Natural killer cell treated with Interleukin-12 subunit alpha and Interleukin-12 subunit beta and Interleukin-15 and Interleukin-18, amount 100 ng/mL, for 72 hours (primary cell): ENCODE measurements at places on chromosomes 1 and 21.

DNA sequence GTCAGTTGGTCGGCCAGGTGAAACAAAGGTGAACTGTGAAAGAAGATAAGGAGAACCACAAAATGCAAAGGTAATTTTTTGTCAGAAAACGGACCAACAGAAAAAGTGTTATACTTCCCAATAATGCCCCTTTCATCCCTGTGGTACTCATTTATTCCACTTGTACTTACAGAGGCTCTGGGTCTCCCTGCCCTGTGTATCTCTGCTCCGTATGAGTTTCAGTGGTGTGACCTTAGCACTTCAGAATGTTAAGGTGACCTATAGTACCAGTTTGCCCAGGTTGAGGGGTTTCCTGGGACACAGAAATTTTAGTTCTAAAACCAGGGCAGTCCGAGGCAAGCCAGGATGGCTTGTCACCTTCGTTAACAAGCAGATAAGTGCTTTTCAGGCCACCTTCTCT, 254.8 kb downstream of the OLFM3 start:
- no peak for DNase-seq

GRCh38 chr1:198199105-198199504, 42.3 kb downstream of the NEK7 start:
- no peak for DNase-seq

GRCh38 chr1:39959651-39960333, 4.8 kb downstream of the MFSD2A start:
- DNase-seq = no peak

GRCh38 chr1:172138634-172139033, 281.9 kb upstream of the C1orf105 start:
- no peak for DNase-seq

GRCh38 chr1:163824006-163824405, 502.3 kb downstream of the NUF2 start:
- DNase-seq = no peak

GRCh38 chr1:92029241-92029922, 403 bp upstream of the EPHX4 start:
- no peak for DNase-seq

- no peak for DNase-seq
Observed at GRCh38 chr1:7516341-7516740, 254.8 kb upstream of the VAMP3 start.

DNA sequence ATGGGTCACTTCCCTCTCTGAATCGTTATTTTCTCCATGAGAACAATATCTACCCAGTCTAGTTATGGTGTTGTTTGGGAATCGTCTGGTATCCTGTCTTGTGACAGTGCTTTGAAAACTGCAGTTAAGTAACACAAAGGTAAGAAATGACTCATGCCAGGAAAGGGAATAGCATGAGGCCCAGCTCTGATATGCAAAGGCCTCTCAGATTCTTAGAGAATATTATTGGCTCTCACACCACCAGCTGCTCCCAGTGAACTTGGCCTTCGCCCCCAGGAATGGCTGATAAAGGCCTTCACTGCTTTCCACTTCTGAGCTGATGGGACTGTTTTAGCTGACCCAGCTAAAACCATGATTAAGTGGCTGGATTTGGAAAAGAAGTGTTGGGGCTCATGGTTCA, 27.1 kb downstream of the NEK2 start:
- DNase-seq = no peak

DNA sequence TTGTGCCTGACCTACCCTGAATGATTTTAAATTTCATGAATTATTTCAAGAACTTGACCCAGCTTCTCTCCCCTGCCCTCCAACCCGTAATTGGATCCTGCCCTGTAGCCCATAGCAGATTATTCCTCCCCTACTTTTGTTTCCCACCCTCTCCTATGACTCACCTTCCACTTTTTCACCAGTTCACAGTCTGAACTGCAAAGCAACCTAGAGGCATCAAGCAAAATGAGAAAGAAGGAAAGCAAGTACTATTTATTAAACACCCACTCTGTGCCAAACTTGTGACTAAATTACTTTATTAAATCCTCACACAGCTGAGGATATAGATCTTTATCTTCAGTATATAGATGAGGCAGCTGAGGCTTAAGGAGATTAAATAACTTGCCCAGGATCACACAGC, 20.7 kb upstream of the IKBKE start:
- DNase-seq = no peak

GRCh38 chr21:8988696-8989095, 1532.7 kb upstream of the TPTE start:
- no peak for DNase-seq

GRCh38 chr1:227899141-227899819, 48.5 kb downstream of the WNT9A start:
- no peak for DNase-seq

GRCh38 chr1:244239261-244239770, 188.2 kb downstream of the ZBTB18 start:
- no peak for DNase-seq

GRCh38 chr1:228018125-228018398, 11.3 kb downstream of the WNT3A start:
- DNase-seq = peak; percentile 35

DNA sequence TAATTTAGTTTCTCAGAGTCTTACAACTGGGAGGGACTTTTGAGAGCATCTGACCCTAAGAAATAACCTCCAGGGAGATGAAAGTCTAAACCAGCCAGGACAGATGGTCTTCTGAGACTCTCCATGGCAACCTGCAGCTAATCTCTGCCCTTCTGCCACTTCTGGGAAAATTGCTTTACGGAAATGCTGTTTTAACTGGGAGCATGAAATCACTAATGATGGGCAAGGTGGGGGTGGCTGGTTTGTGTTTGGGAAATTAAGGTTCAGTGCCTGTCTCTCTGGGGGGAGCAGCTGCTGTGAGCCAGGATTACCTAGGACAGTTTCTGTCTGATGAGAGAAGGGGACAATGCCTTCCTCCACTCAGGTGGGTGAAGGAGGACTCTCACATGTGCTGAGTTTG, 33.2 kb downstream of the ROR1 start:
- no peak for DNase-seq

GRCh38 chr1:155064111-155064831, 731 bp downstream of the EFNA4 start:
- no peak for DNase-seq

- no peak for DNase-seq
Observed at GRCh38 chr1:30724175-30724574, 790 bp upstream of the MATN1 start.

DNA sequence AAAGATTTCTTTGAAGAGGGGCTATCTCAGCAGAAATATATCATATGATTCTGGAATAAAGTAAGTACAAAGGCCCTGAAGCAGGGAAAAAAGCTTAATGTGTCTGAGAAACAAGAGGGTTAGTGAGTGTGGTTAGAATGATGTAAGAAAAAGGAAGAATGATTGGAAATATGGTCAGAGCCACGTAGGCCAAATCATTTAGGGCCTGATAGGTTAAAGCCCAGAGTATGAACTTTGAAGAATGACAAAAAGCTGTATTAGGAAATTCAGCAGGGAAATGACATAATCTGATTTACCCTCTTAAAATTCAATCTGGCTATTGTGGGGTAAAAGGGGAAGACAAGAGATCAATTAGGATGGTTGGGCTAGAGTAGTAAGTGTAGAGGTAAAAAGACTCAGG, 69.0 kb upstream of the MUTYH start:
- DNase-seq = no peak

DNA sequence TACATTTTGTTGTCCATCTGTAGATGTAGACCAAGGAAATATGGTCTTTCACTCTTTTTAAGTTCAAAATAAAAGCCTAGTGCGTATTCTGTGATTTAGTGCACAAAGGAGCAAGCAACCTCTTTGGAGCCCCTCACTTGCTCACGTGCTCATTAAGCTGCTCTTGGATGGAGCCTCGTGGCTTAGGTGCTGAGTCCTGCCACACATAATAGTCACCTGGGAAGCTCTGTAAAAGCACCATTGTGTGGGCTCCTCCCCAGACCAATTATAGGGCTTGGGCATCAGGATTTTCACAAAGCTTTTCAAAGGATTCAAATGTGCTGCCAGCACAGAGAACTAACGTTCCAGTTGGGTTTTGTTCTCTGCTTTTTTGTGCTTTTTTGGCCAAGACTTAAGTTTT, 85.0 kb downstream of the PCP4 start:
- no peak for DNase-seq

DNA sequence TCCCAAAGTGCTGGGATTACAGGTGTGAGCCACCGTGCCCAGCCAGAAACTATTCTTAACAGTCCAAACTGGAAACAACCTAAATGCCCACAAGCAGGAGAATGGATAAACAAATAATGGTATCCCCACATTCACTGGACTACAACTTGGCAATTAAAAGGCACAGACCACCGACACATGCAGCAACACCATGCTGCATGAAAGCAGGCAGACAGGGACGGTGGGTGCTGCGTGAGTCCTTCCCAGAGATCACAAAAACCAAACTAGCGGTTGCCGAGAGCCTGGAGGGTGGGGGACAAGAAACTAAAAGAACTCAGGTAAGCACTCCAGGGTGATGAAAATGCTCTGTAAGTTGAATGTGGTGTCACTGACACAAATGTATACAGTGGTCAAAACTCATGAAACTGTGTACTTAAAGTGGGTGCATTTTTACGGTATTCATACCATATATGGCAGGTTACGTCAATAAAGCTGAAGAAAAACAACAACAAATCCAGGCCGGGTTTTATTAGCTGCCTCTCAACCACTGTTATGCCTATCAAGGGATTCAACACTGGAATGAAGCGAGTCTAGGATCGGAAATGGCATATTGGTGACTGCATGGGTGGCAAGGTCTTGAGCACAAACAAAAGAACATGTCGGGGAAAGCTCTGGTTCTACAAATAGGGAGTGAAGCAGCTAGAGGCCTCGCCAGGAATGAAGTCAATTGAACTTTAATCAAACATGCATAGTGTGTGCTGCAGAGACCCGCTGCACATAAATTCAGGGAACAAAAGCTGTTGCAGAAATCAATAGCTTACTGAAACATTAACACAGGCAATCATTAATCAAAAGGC, 52.4 kb downstream of the SLC45A1 start:
- DNase-seq = no peak

DNA sequence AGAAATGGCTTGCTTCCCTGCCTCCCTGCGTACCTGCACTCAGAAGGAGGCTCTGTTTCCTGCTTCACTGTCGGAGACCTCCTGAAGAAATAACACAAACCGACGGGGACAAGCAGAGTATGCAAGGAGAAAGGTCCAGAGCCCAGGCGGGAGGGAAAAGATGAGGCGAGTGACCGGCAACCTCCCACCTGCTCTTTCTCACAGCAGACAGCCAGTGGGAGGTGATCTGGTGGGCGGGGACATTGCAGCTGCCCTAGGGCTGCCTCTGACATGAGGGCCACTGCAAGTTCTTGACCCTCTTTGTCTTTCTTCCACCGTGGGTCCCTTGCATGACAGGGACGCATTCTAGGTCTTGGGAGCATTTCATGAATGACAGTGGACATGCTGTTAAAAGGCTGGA, 368.2 kb downstream of the CAMTA1 start:
- no peak for DNase-seq

- DNase-seq = no peak
Observed at GRCh38 chr1:108097018-108097417, 103.1 kb downstream of the SLC25A24 start.

DNA sequence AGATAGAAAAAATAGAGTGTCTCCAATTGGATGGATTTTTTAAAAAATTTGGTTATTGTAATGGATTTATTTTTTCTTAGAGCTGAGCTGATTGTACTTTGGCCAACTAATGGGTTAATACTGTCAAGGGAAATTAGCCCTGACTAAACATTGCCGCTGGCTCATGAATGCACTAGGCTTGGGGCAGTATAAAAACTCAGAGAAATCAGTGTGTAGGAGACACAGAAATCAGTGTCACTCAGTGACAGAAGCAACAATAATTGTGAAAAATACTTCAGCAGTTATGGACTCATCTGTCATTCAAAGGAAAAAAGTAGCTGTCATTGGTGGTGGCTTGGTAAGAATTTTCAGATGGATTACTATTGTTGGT, at the start of gene KMO:
Gene KMO, plus strand, starts transcription at position 217 of the 370 bp plus-strand sequence. Its CDS starts 67 bp downstream, at position 284.
- DNase-seq = no peak

DNA sequence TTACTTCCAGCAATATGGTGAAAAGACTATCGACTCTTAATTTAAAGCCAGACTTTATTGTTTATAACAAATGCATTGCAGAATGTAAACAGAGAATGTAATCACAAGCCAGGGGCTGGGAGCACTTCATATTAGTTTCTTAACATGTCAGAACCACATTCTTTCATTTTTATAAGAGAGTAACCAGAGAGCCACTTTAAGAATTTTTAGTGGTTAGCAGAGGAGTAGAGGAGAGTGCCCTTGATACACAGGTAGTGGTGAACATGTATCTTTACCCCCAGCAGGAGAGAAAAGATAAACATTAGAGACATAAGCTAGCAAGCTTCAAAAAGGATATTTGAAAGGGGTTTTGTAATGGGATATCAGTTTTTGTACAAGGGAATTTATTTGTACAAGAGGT, 11.1 kb downstream of the AMY2B start:
- DNase-seq = no peak

GRCh38 chr1:66373157-66373591, 160.8 kb upstream of the SGIP1 start:
- no peak for DNase-seq

DNA sequence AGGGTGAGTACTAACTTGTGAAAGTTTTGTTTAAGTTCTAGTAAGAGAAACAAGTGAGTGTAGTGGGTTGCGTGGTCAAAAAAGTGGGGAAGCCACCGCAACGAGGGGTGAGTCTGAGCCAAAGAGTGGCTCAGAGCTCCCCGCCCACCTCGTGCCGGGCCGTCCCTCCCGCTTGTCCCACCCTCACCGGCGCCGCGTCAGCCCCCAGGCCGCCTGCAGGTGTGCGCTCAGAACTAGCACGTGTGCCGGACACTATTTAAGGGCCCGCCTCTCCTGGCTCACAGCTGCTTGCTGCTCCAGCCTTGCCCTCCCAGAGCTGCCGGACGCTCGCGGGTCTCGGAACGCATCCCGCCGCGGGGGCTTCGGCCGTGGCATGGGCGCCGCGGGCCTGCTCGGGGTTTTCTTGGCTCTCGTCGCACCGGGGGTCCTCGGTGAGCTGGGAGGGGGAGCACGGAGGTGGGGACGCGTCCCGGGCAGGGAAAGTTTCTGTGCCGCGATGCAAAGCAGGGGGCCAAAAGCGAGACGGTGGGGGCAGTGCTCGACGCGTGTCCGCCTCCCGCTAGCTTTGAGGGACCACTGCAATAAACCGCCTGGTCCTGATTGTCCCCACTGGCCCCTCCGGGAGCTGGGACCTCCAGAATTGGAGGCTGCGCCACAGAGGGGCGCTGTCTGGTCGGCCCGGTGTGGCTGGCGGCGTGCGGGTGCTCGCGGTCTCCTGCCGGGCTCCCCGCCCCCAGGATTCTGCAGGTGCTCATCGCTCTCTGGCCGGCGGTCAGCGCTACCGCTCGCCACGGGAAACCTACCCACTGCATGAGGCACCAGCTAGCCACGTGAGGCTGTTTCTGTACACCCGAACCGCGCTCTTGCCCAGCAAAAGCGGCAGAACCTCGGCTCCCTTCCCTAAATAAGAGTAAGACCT, at the start of gene CR2:
Gene CR2, plus strand, starts transcription at position 283 of the 919 bp plus-strand sequence. Its CDS starts 91 bp downstream, at position 374.
- DNase-seq = no peak
